ENCODE measurements at places on chromosomes 12 and 14.

- DNase-seq: no peak
These were observed 73.8 kb upstream of the PTPRR start for GRCh38 chr12:70994217-70994788.

DNA sequence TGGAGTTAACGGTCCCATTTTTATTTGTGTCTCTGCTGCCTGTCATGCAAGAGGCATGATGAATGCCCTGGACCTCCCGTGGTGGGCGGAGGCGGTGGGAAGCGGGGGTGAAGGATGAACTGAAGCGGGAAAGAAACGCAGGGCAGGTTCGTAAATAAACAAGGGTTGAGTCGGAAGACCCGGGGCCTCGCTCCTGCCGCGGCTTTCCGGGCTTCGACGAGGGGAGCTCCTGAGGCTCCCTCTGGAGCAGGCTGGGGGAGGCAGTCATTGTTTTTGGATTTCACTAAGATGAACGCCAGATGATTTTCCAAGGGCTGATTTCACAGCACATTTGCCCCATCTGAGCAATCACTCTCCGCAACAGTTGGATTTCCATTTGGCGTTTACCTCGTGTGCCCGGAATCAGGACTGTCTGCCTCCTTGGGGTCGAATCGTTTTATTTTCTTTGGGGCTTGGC is 130.2 kb downstream of the SLC38A6 start:
- DNase-seq: no peak

GRCh38 chr14:87916103-87916885 is 76.7 kb downstream of the GALC start:
- DNase-seq: no peak

DNA sequence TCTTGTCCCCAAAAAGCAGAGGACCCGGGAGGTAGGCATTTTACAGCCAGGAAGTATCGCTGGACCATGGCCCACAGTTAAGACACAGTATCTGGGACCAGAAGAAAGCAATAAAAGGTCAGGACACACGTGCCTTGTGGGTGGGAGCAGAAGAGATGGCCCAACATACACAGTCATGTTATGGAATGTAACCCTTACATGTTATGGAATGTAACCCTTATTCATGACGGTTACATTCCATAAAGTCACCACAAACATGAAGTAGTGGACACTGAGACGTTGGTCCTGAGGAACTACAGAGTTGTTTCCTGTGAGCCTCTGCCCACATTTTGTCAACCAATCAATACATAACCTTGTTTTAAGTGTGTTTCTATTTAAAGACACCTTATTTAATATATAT is 285.6 kb upstream of the FKBP4 start:
- no peak for DNase-seq

DNA sequence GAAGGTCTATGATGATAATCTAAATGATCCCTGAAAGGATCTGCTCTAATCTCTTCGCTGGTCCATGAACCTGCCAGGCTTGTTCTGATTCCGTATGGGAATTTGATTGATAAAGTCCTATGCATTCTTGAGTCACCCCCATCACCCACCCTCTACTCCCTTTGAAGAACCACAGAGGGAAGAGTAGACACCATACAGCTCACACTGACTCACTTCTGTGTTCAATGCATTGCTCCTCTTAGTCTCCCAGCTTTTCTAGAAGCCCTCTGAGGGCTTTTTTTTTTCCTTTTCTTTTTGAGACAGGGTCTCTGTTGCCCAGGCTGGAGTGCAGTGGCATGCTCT is 18.5 kb upstream of the GPRC5A start:
- no peak for DNase-seq

GRCh38 chr12:12207746-12208145 is 59.1 kb downstream of the LRP6 start:
- no peak for DNase-seq

DNA sequence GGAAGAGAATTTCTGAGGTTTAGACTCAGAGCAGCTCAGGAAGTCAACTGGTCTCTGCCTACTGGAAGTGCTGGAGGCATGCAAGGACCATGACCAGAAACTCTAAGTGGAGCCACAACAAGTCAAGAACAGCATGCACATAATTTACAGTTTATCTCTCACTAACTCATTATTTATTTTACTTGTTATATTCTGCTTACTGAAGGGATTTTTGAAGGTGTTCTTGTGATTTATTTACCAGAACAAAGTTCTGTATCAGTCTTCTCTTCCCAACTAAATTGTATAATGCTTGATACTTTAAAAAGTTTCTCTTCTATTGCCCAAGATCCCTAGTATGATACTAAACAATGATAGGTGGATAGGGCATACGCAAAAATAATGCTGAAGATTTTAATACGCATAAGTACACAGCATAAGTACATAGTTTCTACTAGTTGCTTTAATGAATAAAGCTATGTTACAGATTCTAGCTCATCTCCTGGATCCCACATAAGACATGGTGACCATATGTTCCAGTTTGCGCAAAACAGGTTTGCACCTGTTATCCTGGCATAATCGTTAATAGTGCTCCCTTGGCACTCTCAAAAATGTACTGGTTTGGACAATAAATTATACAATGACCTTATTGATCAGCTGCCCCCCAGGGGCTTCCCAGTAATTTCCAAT is 11.6 kb upstream of the SPTB start:
- no peak for DNase-seq

Data from colonic mucosa (tissue), 4 donors.